ENCODE measurements at places on chromosomes 6 and 20. TPM values are rescaled to one million over a fixed set of nuclear protein-coding genes. Genes with fewer than 3 reads are reported as not detected.

The HDGFL1 gene
- not detected for total RNA-seq

The SLC17A1 gene
- not detected for total RNA-seq

The TRIM31 gene
- total RNA-seq: not detected

The RGS17 gene
- 3.4 TPM for total RNA-seq

The PDE7B gene
- total RNA-seq: 36.8 TPM

The TNXB gene
- total RNA-seq: 3.3 TPM

The PLA2G7 gene
- not detected for total RNA-seq

The FLRT3 gene
- total RNA-seq: 0.30 TPM

The GLP1R gene
- not detected for total RNA-seq

The TTK gene
- 39.8 TPM for total RNA-seq

The KIFC1 gene
- total RNA-seq: 45.2 TPM

The CYP21A2 gene
- total RNA-seq: not detected

The TENT5A gene
- total RNA-seq: 8.0 TPM

The GJA10 gene
- total RNA-seq: not detected

The ACTR5 gene
- 10.6 TPM for total RNA-seq

The MACROD2 gene
- not detected for total RNA-seq

The RAET1E gene
- total RNA-seq: 0.80 TPM

The BPIFB1 gene
- not detected for total RNA-seq

The C6orf52 gene
- not detected for total RNA-seq

The KCNB1 gene
- total RNA-seq: not detected

The MUCL3 gene
- total RNA-seq: not detected

The LCA5 gene
- total RNA-seq: 4.6 TPM

The HLA-E gene
- total RNA-seq: 594 TPM

The KHDRBS2 gene
- total RNA-seq: not detected

The SLC22A2 gene
- not detected for total RNA-seq

The MLN gene
- not detected for total RNA-seq

The AMD1 gene
- total RNA-seq: 61.0 TPM

The SSTR4 gene
- total RNA-seq: not detected

The HLA-DRB1 gene
- total RNA-seq: 0.39 TPM

The RFX6 gene
- total RNA-seq: not detected

The DOK5 gene
- 0.67 TPM for total RNA-seq

The HLA-DRB5 gene
- total RNA-seq: not detected

The SAMD10 gene
- 0.94 TPM for total RNA-seq

The KCNG1 gene
- 0.87 TPM for total RNA-seq

The OPRL1 gene
- total RNA-seq: 0.54 TPM

The CHRNA4 gene
- total RNA-seq: not detected

The ZFP64 gene
- total RNA-seq: 22.7 TPM

The PAX1 gene
- not detected for total RNA-seq

The OVOL2 gene
- total RNA-seq: not detected

The USP49 gene
- total RNA-seq: 1.9 TPM

The TRAPPC3L gene
- 0.10 TPM for total RNA-seq

The DLK2 gene
- not detected for total RNA-seq

The NOTCH4 gene
- total RNA-seq: 89.3 TPM

Data from mammary microvascular endothelial cell (primary cell).